ENCODE measurements at places on chromosomes 11 and 22.

GRCh38 chr11:95398437-95399112 lies 167.6 kb upstream of the SESN3 start:
- no peak for DNase-seq

DNA sequence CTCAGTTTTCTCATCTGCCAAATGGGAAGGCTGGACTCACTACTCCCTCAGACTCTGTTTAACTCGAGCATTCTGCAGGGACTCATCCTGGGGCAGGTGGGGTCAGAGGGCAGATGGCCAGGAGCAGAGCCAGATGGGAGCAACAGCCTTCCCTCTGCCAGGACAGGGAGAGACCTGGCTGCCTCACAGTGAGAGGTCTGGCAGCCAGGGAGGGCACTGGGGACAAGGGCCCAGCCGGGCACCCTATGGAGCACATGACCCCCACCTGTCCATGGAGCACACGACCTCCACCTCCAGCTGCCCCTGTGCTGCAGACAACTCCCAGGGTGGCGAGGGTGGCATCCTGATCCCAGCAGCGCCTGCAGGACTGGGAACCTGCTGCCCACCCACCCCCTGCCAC lies 67.4 kb downstream of the IGLL1 start:
- DNase-seq = no peak

GRCh38 chr22:26162926-26163325 lies 6.3 kb upstream of the SEZ6L start:
- DNase-seq = no peak

GRCh38 chr11:70607561-70607960 lies 209.2 kb downstream of the CTTN start:
- no peak for DNase-seq

DNA sequence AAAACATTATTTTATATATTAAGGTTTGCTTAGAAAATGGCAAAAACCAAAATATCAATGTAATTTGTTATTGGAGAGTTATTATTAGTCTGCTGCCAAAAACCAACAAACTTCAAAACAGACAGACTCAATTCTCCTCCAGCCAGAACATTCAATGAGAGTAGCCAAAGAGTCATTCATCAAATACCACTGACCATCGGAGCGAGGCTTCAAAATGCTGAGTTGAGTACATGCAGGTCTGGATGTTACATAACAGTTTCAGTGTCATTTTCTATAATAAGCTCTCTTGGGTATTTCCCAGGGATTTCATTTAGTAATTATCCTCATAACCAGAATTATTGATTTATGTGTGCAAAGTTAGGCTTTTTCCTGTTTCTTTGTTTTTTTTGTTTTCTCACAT lies 42.6 kb downstream of the CHST1 start:
- DNase-seq = no peak

DNA sequence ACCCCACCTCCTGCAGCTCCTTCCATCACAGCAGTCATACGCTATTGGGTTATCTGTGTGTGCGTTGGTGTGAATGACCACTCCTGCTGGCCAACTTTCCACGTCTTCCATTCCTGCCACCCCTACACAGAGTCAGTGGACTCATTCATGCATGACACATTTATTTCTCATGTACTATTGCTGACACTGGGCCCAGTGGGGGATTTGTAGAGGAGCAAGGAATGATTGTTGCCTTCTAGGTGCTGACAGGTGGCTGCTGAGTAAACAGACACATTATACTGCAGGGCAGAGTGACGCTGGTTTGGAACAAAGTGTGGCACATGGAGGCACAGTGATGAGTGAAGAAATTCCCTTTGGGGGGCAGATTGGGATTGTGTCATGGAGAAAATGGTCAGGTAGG lies 113.9 kb downstream of the CCDC81 start:
- no peak for DNase-seq

- DNase-seq = no peak
Measured at GRCh38 chr22:41570221-41570620, 9.4 kb downstream of the CSDC2 start.

DNA sequence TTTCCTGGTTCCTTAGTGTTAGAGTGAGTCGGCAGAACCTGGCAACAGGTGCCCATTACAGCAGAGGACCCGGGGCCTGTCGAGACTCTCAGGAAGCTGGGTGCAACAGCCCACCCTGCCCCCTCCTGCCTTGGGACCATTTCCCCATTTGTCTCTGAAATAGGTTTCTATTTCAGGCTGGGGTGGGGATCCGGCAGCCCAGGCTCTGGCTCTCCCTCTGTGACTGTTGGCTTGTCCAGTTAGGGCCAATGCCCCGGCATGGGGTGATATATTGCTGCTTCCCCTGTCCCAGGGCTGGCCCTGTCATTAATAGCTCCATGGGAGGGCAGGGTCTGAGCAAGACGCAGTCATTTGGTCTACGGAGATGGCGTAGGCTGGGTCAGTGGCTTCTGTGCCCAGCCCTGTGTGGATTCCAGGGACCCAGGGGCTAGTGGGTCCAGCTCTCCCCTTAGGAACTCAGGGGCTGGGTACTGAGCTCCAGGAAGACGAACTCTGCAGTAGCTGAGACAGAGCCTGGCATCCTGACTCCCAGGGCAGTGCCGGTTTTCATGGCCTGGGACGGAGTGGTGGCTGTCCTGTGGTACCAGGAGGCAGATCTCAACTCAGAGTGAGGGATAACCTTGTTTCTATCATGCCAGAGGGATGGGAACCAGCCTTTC lies 2.7 kb downstream of the P2RY6 start:
- DNase-seq = no peak

- no peak for DNase-seq
Measured at GRCh38 chr22:44170470-44170869, 10.3 kb upstream of the PARVG start.

DNA sequence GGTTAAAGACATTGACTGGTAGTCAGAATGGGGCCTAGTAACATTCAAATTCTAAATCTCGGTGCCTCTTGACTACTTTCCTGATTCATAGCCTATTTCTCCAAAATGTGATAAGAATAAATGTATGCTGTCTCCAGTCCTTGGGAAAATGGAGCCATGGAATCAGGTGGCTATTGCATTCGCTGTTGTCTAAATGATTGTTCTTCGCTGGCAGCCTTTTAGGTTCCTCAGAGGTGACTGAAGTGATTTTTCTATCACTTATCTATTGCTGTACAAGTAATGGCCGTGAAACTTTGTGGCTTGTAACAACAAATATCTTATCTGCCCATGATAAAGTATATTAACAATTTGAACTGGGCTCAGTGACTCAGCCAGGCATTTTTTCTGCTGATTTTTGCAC lies 15.4 kb downstream of the SRPRA start:
- no peak for DNase-seq

DNA sequence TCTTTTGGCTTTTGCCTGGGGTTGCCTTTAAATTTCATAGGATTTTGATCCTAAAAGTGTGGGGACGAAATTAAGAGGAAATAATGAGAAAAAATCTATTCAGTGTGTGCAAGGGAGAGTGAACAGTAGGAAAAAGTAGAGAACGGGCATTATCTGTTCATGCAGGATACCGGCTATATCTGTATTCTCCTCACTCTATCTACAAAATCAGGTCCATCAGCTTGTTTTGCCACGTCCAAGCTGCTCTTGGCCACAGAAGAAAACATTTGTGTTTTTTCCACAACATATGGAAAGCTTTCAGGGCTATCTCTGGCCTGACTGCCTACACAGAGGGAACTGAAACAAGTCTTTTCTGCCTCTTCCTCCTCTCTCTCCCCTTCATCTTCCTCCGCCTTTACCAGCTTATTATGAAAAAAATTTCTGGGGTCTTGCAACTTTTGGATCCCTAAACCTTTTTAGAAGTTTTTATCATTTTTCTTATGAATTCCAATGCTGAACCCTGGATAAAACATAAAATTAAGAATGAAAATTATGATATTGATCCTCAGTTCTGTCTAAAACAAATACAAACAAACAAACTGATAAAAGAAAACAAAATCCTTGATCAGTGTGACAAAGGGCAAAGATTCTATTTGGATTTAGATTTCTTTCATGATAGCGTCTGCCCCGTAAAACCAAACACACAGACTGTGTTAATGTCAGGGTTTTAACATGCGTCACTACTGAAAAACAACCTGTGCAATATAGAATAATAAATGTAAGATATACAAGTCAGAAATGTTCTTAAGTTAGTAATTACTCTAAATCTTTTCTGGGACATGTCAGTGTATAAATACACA lies 219.7 kb downstream of the CNTN5 start:
- no peak for DNase-seq

- no peak for DNase-seq
Measured at GRCh38 chr11:19513253-19513652, 199.4 kb upstream of the NAV2 start.

- DNase-seq = no peak
Measured at GRCh38 chr11:114683007-114683406, 4.7 kb downstream of the NXPE2 start.

DNA sequence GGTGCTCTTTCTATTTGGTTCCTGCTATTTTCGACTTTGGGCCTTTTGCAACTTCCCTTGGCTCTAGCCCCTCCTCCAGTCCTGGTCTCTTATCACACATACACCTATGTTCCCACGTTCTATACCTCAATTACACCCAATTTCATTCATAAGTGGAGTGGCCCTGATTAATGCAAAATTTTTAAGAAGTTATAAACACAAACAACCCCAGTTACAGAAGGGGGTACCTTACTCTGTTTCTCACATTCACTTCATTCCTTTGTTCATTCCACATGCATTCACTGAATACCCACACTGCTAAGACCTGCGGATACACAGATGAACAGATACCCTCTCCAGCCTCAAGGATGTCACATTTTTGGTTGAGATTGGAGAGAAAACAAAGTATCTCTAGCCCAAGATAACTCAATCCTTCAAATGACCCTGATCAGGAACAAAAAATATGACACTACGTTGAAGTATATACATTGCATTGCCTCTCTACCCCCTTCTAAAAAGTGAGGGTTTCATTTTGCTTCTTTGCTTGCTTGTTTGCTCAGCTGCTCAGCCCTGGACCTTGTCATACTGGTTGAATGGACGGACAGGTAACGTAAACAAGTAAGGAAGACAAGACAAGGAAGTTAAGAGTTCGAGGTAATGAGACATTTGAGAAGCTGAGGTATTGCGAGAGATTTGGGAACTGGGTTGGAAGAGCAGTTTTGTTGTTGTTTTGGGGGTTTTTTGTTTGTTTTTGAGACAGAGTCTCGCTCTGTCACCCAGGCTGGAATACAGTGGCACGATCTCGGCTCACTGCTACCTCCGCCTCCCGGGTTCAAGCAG lies 3.6 kb upstream of the VPS37C start:
- DNase-seq = no peak

DNA sequence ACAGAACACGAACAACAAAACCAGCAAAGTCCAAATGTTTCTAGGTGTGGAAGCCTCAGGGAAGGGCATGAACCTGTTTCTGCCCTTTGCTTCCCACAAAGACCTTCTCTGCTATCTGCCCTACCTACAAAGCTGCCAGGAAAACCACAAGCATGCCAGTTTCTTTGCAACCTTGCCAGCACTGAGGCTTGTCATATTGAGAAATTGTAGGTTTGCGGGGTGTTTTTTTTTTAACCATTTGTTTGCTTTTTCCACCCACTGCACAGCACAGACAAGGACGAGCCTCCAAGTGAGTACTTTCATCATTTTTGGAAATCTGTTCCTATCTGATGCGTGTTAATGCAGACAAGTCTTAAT lies 12.8 kb downstream of the PARVG start:
- peak; percentile 15 for DNase-seq

DNA sequence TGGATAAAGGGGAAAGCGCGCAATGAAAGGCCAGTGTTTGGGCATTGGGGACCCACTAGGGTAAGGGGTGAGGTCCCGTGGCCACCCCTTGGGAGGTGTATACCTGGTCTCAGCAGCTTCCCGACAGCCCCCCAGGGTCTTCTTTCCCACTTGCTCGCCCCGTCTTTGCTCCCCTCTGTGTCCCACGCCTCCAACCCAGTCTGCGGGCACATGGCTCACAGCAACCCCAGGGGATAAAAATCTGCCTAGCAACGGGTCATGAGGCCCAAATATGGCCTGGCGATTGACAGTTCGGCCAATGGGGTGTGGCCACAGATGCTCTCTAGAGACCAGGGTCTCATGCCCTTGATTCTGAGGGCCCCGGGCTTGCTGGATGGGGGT lies 41.6 kb downstream of the AHNAK start:
- no peak for DNase-seq

- no peak for DNase-seq
Measured at GRCh38 chr11:67489885-67490726, 7.3 kb downstream of the AIP start.

DNA sequence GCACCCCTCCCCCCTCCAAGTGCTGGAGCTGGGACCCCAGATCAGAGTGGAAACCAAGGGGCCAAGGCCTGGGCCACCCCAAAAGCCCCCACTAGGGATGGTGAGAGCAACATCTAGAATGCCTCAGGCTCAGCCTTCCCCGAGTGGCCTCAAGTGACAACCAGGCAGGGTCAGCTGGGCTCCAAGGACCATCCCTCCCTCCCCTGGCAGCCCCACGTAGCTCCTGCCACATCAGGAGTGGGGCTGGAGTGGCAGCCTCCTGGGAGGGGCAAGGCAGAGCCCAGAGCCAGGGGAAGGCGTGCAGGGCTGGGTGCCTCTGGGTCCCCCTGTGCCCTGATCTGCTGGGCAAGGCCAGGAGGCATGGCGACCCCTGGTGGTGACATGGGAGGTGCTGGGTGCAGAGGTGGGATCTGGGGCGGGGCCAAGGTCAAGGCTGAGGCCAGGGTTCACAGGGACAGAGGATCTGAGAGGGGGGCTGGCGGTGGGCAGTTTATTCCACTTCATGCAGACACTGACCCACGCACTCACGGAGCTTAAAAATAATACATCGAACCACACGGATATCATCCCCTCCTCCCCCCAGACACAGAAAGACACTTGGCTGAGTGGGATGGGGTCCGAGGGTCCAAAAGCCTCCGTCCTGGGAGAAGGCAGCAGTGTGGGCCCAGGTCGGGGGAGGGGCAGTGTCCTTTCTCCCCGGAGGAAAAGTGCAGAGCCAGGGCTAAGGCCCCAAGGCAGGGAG lies 15.8 kb upstream of the EHD1 start:
- peak; percentile 90 for DNase-seq

- no peak for DNase-seq
Measured at GRCh38 chr11:128399251-128400121, 187.9 kb downstream of the ETS1 start.

DNA sequence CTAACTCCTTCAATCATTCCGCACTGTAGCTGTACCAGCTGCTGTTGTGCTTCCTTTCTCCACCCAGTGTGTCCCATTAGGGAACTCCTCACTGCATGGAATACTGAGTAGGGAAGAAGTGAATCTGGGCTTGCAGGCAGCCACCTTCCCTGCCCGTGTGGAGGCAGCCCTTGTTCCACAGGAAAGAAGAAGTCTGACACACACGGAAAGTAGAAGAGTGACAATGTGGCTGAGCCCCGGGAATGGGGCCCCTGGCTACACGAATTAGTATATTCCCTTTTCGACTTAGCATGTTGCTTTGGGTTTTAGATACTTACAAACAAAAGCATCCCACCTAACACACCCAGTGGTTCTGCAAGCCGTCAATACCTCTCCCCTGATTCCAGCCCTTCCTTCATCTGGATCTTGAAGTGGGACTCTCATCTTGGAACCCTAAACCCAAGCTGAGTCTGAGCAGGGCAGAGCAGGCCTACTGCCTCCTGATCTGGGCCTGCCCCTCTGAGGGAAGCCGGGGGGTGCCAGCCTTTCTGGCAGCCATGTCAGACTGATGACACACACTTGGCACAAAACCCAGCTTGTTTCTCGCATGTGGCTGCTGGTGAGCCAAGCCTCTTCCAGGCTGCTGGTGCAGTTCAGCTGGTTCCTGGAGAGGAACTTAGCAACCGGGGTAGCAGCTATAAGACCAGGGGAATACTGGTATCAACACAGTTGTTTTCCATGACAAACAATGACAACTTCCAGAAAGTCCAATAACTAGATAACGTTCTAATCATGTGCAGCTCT lies 71.6 kb downstream of the C11orf58 start:
- no peak for DNase-seq

- DNase-seq = no peak
Measured at GRCh38 chr22:39273950-39274887, 29.4 kb upstream of the PDGFB start.

GRCh38 chr22:37207981-37208380 lies 4.3 kb downstream of the SSTR3 start:
- DNase-seq = no peak
